Activated CD4-positive, alpha-beta T cell treated with anti-CD3 and anti-CD28 coated beads, Interleukin-2, amount 50 U/mL, for 1 hour (primary cell): ENCODE measurements at places on chromosomes 12 and 14.

GRCh38 chr12:111451649-111452129, 46.0 kb downstream of the SH2B3 start:
- no peak for DNase-seq

DNA sequence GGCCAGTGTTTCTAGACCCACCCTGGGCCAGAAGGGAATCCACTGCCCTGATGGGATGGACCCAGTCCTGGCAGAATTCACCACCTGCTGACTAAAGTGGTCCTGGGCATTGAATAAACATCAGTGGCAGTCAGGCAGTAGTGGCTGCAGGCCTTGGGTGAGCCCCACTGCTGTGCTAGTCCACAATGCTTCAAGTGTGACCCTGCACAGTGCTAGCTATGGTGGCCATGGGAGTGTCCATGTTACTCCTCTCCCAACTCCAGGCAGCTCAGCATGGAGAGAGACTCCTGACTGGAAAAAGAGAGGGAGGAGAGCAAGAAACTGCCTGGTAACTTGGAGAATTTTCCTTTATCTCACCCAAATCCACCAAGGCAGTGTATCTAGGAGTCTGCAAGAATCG, 17.5 kb upstream of the CSRP2 start:
- no peak for DNase-seq

- DNase-seq = no peak
These were observed 44.4 kb upstream of the PELI2 start for GRCh38 chr14:56073799-56074198.

- no peak for DNase-seq
These were observed 27.5 kb downstream of the AMN start for GRCh38 chr14:102949801-102950451.

- DNase-seq = no peak
These were observed 52.1 kb downstream of the STON2 start for GRCh38 chr14:81348061-81348460.

GRCh38 chr12:123502163-123502704, 31.3 kb downstream of the RILPL1 start:
- no peak for DNase-seq

DNA sequence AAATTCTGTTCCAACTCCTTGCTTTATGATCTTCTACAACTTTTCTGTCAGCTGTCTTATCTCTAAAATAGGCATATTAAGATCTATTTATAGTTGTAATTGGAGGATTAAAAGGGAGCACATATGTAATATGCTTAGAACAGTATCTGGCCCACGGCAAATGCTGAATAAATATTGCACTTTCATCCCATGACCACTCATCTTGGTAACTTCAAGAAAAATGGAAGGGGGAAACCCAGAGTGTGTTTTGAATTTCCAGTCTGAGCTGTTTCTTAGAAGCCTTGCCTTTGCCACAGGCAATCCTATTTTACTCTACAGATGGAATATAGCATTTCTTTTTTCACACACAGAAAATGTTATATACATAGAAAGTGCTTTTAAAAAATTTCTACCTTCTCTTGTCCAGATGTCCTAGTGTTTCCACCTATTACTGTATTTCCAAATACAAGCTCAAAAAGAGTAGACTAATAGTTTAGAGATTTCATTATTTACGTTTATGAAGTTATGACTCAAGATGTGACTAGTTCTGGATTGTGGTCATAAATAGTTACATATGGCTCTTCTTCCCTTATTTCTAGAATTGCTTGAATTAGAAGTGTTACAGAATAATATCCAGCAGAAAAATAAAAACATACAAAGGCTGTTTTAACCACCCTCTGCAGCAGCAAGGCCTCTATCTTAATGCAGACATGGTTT, 6.2 kb upstream of the STXBP6 start:
- DNase-seq = no peak

DNA sequence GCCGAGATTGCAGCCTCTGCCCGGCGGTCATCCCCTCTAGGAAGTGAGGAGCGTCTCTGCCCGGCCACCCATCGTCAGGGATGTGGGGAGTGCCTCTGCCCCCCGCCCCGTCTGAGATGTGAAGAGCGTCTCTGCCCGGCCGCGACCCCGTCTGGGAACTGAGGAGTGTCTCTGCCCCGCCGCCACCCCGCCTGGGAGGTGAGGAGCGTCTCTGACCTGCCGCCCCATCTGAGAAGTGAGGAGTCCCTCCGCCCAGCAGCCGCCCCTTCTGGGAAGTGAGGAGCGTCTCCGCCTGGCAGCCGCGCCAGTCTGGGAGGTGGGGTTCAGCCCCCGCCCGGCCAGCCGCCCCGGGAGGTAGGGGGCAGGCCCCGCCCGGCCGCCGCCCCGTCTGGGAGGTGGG, 544.0 kb downstream of the CCER1 start:
- DNase-seq = no peak

- no peak for DNase-seq
These were observed 412.6 kb downstream of the MDGA2 start for GRCh38 chr14:47262801-47263200.

GRCh38 chr12:100391856-100392255, 35.0 kb downstream of the SLC17A8 start:
- no peak for DNase-seq

GRCh38 chr14:46964378-46964777, 312.8 kb upstream of the RPL10L start:
- DNase-seq = no peak

- no peak for DNase-seq
These were observed 15.5 kb upstream of the CHGA start for GRCh38 chr14:92907316-92907911.

- DNase-seq = no peak
These were observed 6.2 kb downstream of the LIMA1 start for GRCh38 chr12:50276912-50277671.

DNA sequence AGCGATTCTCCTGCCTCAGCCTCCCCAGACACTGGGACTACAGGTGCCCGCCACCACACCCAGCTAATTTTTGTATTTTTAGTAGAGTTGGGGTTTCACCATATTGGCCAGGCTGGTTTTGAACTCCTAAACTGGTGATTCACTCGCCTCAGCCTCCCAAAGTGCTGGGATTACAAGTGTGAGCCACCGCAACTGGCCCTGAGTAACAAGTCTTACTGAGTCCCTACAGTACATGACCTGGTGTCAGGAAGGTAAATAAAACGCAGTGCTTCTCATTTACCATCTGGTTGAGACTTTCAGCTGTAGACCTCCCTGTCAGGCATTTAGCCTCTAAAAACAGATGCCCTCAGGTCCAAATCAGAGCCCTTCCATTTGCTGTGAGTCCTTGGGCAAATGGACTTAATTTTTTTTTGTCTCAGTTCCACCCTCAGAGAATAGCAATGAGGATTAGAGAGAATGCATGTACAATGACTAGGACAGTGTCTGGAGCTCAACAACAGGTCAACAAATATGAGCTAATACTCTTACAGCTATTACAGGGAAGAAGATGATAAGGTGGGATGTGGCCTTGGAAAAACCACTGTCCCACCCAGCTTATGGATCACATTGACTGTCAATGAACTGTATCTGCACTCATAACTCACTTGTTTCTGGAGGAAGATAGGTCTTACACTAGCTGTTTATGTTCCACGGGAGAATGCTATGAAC, 70.5 kb downstream of the PHLDA1 start:
- DNase-seq = no peak

DNA sequence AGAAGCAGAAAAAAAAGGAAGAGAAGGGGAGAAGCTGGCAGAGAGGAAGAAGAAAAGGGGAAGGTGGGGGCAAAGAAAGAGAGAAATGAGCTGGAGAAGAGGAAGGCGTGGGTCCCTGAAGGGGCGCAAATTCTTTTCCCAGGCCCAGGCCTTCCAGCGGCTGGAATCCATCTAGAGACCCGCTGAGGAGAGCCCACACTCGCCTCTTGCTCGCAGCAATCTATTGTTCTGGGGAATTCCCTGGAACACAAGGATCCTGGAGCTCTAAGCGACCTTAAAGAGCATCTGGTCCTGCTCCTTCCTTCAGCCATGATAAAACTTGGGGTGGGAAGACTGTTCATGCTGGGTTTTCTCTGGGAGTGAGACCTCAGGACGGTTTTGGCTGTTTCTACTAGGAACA, 41.2 kb upstream of the FKBP4 start:
- no peak for DNase-seq

- no peak for DNase-seq
These were observed 174.1 kb upstream of the TMTC1 start for GRCh38 chr12:29957835-29958234.

DNA sequence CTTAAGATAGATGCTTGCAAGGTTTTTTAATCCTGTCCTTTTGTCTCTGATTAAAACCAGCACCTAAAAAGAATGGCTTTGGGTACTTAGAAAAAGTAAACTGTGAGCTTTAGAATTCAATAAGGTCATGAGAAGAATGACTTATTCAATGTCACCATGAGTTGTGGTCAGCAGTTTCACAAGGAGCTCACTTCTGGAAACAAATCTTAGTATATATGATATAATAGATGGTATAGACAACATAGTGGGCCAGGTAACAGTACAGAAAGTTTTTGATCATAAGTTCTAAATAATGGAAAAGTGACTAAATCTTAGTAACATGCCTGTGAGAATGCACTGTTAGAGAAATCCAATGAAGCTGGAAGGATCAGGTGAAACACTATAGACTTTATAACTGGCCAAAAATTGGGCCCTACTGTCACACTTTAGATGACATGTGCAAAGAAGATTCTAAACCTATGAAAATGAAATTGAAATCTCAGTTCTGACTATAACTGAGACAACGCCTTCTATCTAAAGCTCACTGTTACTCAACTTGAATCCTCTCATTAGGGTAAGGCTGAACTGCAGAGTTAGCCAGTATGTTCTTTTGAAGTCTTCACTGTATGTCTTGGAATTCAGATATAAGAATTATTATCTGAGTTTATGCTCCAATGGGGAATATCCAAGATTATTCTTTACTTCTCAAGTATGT, 42.4 kb upstream of the RAD51AP1 start:
- DNase-seq = no peak
